ENCODE measurements at places on chromosomes 2 and 18.

DNA sequence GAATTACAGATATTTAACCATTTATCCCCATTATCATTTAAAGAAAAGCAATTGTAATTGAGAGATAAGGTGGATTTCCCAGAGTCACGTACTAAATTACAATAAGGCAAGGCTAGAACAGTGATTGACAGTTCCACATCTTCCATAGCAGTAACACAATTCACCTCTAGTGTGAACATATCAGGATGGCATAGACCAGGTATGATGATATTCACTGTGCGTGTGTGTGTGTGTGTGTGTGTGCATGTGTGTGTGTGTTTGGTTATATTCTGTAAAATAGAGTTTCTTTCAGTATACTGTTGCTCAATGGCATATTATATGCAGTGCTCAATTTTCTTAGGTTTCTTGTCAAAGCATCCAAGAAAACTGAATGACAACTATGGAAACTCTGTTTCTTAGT is 1.7 kb downstream of the SCN2A start:
- no peak for DNase-seq
- no peak overlapping the region for H3K4me3 ChIP-seq
- no peaks in the 10 kb centered on the region for H3K27me3 ChIP-seq
- no peaks in the 10 kb centered on the region for H3K4me1 ChIP-seq
- no peaks in the 10 kb centered on the region for H3K36me3 ChIP-seq
- no peak overlapping the region for H3K27ac ChIP-seq

DNA sequence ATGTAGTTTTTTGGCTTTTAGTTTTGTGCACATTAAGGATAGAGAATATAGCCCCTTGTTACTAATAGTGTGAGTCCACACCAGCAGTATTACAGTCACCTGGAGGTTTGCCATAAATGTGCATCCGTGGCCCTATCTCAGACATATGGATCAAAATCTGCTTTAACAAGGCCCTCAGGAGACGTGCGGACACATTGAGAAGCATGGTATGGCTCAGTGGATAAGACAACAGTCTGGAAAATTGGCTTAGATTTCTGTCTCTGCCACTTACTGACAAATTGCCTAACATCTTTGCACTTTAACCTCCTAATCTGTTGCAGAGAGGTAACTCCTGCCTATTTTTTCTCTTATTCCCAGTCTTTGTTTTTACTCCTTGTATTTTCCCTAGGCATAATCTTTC is 307.2 kb upstream of the DLGAP1 start:
- H3K36me3 ChIP-seq, result no peaks in the 10 kb centered on the region
- no peak overlapping the region for H3K27ac ChIP-seq
- no peaks in the 10 kb centered on the region for H3K4me1 ChIP-seq

GRCh38 chr2:31070339-31071125 is 67.7 kb downstream of the GALNT14 start:
- H3K4me1 ChIP-seq, result no peaks in the 10 kb centered on the region
- no peak overlapping the region for H3K27ac ChIP-seq
- no peaks in the 10 kb centered on the region for H3K36me3 ChIP-seq
- DNase-seq, result no peak
- H3K27me3 ChIP-seq, result peaks cover 8% of the 10 kb centered on the region

DNA sequence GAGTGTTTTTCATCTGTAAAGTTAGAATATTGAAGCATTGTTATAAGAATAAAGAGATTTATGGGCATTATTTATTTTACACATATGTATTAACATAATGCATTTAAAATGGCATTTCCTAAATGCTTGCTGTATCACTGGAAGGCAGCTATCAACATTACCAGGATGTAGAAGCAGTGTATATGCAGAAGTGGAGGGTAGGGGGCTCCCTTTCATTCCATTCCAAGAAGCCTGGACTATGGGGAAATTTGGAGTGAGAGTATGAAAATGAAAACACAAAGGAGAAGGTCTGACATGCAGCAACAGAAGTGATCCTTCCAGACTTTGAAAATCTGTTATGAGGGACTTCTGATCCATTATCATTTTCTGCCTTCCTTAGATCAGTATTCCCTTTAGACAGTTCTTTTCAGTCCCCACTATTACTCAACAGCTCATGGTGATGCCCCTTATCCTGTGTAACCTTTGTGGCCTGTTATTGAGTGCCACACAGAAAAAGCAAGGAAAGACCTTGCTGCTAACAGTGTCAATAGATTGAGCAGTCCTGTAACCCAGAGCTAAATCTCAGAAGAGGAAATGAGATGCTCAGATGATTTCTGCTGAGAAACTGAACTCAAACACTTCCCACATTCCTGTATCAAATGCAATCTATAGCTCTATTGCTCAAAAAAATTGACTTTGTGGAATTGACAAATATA is 216.6 kb downstream of the HNMT start:
- H3K27me3 ChIP-seq, result no peaks in the 10 kb centered on the region
- no peak overlapping the region for H3K4me3 ChIP-seq
- no peaks in the 10 kb centered on the region for H3K4me1 ChIP-seq
- H3K36me3 ChIP-seq, result no peaks in the 10 kb centered on the region

DNA sequence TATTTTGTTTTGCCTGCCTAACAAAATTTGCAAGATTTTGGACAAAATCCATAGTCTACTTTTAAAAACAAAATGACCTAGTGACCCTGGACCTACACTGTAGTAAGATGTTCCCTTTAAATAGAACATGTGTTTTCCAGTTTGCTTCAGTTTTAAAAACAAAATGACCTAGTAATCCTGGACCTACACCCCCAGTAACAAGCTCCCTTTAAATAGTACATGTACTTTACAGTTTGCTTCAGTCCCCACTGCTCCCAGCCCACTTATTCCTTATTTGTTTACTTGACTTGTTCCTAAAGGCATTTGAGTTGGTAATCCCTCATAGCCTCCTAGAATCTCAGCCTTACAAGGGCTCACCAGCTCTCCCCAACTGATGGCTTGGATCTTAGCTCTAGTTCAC is 34.5 kb upstream of the HTR2B start:
- peaks cover 10% of the 10 kb centered on the region for H3K4me1 ChIP-seq
- no peak for DNase-seq
- H3K4me3 ChIP-seq, result no peak overlapping the region
- no peaks in the 10 kb centered on the region for H3K27me3 ChIP-seq

DNA sequence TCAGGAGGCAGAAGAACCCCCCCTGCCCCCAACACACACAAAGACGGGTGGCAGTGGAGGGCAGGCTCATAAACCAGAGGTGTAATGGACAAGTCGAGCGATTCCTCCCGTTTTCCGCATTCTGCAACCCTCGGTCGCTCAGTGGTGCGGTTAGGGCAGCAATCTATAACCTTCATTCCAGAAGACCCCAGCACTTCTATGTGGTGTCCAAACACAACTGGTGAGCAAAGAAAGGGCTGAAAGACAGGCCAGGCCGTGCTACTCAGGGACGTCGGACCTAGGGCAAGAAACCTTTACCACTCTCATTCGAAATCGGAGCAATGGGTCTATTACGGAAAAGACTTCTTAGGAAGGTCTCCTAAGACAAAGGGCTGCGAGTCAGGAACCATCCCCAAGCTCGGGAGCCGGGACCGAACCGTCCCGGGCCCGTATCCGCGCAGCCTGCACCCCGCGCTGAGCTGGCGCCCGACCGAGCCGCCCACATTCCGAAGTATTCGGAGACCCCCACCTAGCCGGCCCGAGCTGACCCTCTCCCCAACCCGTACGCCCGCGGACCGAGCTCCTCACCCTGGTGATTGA is 568 bp downstream of the ARL5A start:
- H3K36me3 ChIP-seq, result peaks cover 22% of the 10 kb centered on the region
- H3K27ac ChIP-seq, result peak overlapping the region; percentile 95
- DNase-seq, result peak; percentile 5
- H3K27me3 ChIP-seq, result no peaks in the 10 kb centered on the region

- no peak overlapping the region for H3K27ac ChIP-seq
- no peak for DNase-seq
- no peaks in the 10 kb centered on the region for H3K4me1 ChIP-seq
Observed at GRCh38 chr2:159788253-159788652, 9.8 kb downstream of the CD302 start.

GRCh38 chr2:223062396-223062795 is 10.4 kb downstream of the KCNE4 start:
- no peaks in the 10 kb centered on the region for H3K4me1 ChIP-seq
- no peak overlapping the region for H3K4me3 ChIP-seq
- H3K27me3 ChIP-seq, result no peaks in the 10 kb centered on the region
- H3K27ac ChIP-seq, result no peak overlapping the region

- H3K4me3 ChIP-seq, result no peak overlapping the region
- no peaks in the 10 kb centered on the region for H3K36me3 ChIP-seq
- H3K27me3 ChIP-seq, result peaks cover 63% of the 10 kb centered on the region
- DNase-seq, result no peak
- H3K27ac ChIP-seq, result no peak overlapping the region
Observed at GRCh38 chr2:239684271-239684810, 283.5 kb upstream of the HDAC4 start.

GRCh38 chr2:215921895-215922294 is 91.5 kb downstream of the MREG start:
- DNase-seq, result no peak
- no peaks in the 10 kb centered on the region for H3K4me1 ChIP-seq
- H3K27me3 ChIP-seq, result peaks cover 46% of the 10 kb centered on the region
- no peak overlapping the region for H3K4me3 ChIP-seq

GRCh38 chr2:98914713-98915580 is 21.1 kb downstream of the CRACDL start:
- H3K27ac ChIP-seq, result no peak overlapping the region
- H3K4me1 ChIP-seq, result peaks cover 37% of the 10 kb centered on the region
- H3K4me3 ChIP-seq, result no peak overlapping the region
- peaks cover 4% of the 10 kb centered on the region for H3K36me3 ChIP-seq

GRCh38 chr2:142165790-142166189 is 35.0 kb upstream of the LRP1B start:
- H3K36me3 ChIP-seq, result no peaks in the 10 kb centered on the region
- peak overlapping the region; percentile 49 for H3K27ac ChIP-seq
- H3K27me3 ChIP-seq, result no peaks in the 10 kb centered on the region
- H3K4me3 ChIP-seq, result no peak overlapping the region

- no peak for DNase-seq
- H3K36me3 ChIP-seq, result no peaks in the 10 kb centered on the region
- H3K4me1 ChIP-seq, result no peaks in the 10 kb centered on the region
Observed at GRCh38 chr2:164777847-164778461, 63.7 kb downstream of the COBLL1 start.

DNA sequence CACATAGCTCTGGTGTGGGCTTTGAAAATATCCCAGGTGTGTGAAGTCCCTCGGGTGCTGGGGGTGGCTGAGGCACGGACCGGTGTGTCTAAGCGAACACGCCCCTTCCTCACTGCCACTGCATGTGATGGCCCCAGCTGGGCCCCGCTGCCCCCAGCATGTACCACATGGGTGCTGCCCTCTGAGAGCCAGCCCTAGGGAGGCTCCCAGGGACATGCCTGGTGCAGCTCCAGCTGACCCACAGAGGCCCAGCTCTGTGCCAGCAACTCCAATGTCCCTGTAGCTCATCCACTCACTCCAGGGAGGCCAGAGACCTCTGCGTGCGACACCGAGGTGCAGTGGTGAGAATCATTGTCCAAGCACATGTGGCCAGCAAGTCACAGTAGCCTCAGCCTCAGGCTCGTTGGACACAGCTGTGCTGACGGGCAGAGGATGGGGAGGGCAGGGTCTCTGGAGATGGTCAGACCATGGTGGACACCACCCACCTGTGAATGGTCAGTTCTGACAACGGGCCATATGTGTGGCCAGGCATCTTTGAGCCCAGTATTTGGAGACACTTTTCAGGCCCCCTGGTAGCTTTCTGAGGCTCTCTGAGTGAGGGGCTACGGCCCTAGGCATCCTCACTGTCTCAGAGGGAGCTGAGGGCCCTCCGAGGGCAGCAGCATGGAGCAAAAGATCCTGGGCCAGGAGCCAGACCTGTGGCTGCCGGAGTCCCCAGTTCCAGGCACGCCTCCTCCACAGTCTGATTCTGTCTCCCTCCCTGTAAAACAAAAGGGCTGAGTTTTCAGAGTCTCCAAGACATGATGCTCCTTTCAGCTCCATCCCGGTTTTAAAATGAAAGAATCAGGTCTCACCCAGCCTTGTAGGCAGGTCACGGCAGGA is 220.7 kb downstream of the NDUFA10 start:
- peaks cover 2% of the 10 kb centered on the region for H3K36me3 ChIP-seq
- no peak overlapping the region for H3K4me3 ChIP-seq
- DNase-seq, result no peak
- peaks cover 4% of the 10 kb centered on the region for H3K4me1 ChIP-seq
- no peak overlapping the region for H3K27ac ChIP-seq
- peaks cover 34% of the 10 kb centered on the region for H3K27me3 ChIP-seq

DNA sequence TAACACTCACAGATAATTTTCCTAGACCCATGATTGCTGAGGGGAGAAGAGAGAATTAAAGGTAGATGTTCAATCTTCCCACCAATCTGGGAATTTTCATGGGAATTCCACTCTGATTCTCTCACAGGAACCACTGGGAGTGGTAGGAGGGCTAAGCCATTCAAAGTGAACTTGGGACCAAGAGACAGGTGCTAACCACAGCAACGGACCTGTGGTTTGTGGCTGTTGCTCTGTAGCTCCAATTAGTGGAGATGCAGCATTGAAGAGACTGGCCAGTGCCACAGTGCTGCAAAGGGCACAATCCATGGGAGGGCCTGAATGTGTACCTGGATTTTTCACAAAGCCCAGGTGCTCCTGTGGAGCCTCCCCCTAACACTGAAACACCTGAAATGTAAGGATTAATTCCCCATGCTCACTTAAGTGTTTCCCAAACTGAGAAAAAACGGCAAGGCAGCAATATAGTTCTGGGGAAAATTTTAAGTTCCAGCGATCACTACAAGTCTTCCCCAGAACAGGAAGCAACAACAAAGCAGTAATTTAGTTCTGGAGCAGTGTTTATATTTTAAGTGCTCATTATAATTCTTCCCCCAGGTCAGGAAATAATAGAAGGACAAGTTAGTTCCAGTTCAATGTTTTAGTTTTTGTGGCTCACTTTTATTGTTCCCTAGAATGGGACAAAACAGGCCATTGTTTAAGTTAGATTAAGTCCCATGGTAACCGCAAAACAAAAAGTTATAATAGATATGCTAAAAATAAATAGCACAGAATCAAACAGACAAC is 1045.8 kb downstream of the CNTNAP5 start:
- no peak overlapping the region for H3K27ac ChIP-seq
- DNase-seq, result no peak
- H3K4me3 ChIP-seq, result no peak overlapping the region
- H3K36me3 ChIP-seq, result no peaks in the 10 kb centered on the region
- no peaks in the 10 kb centered on the region for H3K27me3 ChIP-seq

GRCh38 chr18:76376668-76377358 is 118.2 kb downstream of the ZNF516 start:
- peaks cover 10% of the 10 kb centered on the region for H3K27me3 ChIP-seq
- peaks cover 6% of the 10 kb centered on the region for H3K36me3 ChIP-seq
- no peak for DNase-seq
- no peak overlapping the region for H3K27ac ChIP-seq
- peaks cover 36% of the 10 kb centered on the region for H3K4me1 ChIP-seq

- no peaks in the 10 kb centered on the region for H3K36me3 ChIP-seq
- no peak overlapping the region for H3K4me3 ChIP-seq
- H3K27ac ChIP-seq, result no peak overlapping the region
- no peaks in the 10 kb centered on the region for H3K4me1 ChIP-seq
- no peak for DNase-seq
Observed at GRCh38 chr18:39406941-39407340, 1841.3 kb upstream of the CELF4 start.

- peaks cover 10% of the 10 kb centered on the region for H3K36me3 ChIP-seq
- H3K27ac ChIP-seq, result peak overlapping the region; percentile 62
- no peaks in the 10 kb centered on the region for H3K27me3 ChIP-seq
- H3K4me3 ChIP-seq, result no peak overlapping the region
Observed at GRCh38 chr2:6945087-6945813, 28.0 kb downstream of the RNF144A start.
